ENCODE measurements at places on chromosomes 4 and X. TPM values are rescaled to one million over a fixed set of nuclear protein-coding genes. Genes with fewer than 3 reads are reported as not detected.
A peak's percentile ranks its signal among the peaks of the same experiment; 100 is the strongest.

The PALLD gene
- total RNA-seq, result 20.8 TPM

DNA sequence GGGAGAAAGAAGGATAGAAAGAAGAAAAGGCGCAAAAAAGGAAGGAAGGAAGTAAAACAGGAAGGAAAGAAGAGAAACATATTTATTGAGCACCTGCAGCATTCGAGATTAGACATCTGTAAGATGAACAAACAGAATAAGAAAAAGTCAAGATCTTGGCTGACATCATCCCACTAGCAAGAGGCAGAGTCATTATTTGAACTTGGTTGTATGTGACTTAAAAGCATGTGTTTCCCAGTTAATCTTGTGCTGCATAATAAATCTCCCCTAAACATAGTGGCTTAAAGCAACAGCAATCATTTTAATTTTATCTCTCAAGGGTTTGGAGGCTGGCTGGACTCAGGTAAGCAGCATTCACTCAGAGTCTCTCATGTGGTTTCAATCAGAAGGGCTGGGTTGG is 38.5 kb upstream of the COX7B2 start:
- no peaks in the 10 kb centered on the region for H3K27me3 ChIP-seq
- DNase-seq, result no peak
- H3K4me3 ChIP-seq, result no peak overlapping the region
- no peaks in the 10 kb centered on the region for H3K36me3 ChIP-seq
- H3K4me1 ChIP-seq, result no peaks in the 10 kb centered on the region
- H3K27ac ChIP-seq, result no peak overlapping the region

DNA sequence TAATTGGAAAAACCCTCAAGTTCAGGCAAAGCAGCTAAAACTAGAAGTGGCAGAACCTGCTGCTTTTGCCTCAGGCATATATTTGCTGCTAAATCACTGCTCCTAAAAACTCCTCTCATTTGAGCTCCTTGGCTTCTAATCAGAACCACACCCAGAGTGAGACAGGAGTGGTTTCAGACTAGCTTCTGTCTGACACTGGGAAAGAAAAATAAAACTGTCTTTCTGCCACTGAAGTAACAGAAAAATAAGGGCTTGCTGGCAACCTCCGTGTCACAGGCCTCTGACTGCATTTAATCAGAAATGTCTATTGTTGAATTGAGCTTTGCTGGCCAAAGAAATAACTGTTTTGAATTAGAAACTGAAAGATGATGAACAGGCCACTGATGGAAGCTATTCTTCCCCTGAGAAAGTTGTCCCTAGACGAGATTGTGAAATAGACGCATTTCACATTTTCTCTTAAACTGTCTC is 52.1 kb upstream of the RAP2C start:
- peaks cover 2% of the 10 kb centered on the region for H3K4me1 ChIP-seq
- no peak overlapping the region for H3K4me3 ChIP-seq
- no peak for DNase-seq
- peaks cover 2% of the 10 kb centered on the region for H3K27me3 ChIP-seq
- H3K36me3 ChIP-seq, result no peaks in the 10 kb centered on the region
- no peak overlapping the region for H3K27ac ChIP-seq

DNA sequence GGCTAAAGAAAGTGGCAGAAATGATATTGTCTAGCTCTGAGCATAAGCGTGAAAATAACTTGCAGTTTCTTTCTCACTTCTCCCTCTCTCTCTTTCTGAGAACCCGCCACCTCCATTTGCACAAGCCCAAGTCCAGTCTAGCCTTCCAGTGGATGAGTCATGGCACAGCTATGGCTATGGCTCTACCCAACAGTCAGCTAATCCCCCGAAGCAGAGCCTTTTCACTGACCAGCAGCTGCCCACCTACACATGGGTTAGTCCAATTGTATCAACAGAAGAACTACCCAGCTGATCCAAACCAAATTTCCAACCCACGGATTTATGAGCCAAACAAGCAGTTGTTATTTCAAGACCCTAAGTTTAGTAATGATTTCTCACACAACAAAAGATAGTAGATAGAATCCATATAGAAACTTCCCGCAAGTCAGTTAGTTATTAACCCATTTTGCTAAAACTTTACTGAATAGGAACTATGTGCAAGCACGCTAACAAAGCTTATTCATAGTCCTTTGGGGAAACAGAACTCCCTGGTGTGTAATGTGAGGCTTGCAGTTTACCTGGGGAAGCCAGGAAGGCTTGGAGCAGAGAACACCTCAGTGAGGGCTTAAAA is 282.3 kb downstream of the INPP4B start:
- no peak for DNase-seq
- H3K36me3 ChIP-seq, result no peaks in the 10 kb centered on the region
- no peak overlapping the region for H3K27ac ChIP-seq
- H3K4me3 ChIP-seq, result no peak overlapping the region
- no peaks in the 10 kb centered on the region for H3K27me3 ChIP-seq
- peaks cover 17% of the 10 kb centered on the region for H3K4me1 ChIP-seq

The MAGIX gene
- total RNA-seq, result 1.2 TPM

DNA sequence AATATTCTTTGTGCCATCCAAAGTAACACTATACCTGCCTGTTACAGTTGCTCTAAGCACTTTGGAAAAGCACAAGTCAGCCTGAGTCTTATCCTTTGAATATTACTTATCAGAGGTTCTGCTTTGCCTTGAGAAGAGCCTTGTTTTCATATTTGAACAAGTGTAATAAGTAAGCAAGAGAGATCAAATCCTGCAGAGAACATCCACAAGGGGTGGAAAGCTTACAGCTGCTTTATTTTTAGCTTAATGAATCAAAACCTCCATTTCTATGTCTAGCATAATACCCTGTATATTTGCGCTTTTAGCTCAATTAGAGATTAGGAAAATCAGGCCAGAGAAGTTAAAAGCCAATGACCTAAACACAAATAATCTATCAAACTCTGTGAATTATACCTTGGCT is 139.8 kb downstream of the CDS1 start:
- H3K36me3 ChIP-seq, result peaks cover 43% of the 10 kb centered on the region
- H3K4me1 ChIP-seq, result no peaks in the 10 kb centered on the region
- H3K27ac ChIP-seq, result no peak overlapping the region
- H3K4me3 ChIP-seq, result no peak overlapping the region

- H3K27ac ChIP-seq, result peak overlapping the region; percentile 61
- H3K36me3 ChIP-seq, result peaks cover 68% of the 10 kb centered on the region
- DNase-seq, result no peak
- H3K4me1 ChIP-seq, result peaks cover 39% of the 10 kb centered on the region
These were observed 47.3 kb downstream of the DHX15 start for GRCh38 chr4:24537025-24537424.

DNA sequence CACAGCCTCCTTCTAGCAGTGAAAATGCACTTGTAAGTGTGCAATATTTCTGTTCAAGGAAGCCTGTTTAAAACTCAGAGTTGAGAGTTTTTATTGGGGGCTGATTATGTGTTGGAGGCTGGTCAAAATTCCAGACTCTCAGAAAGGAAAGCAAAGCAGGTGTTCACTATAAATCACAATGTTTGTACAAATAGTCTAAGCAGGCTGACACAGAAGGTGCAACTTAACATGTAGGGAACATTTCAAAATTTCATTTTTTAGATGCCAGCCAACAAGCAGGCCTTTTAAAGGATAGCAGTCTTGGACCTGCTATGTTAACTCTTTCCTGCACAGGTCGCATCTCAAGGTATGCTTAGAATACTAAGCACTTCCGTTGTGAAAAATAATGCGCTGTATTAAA is 112.3 kb upstream of the IL13RA1 start:
- H3K27me3 ChIP-seq, result no peaks in the 10 kb centered on the region
- H3K4me3 ChIP-seq, result no peak overlapping the region
- 0 out of 2 replicates have a peak, but pooled peaks cover 1% of the 10 kb centered on the region for H3K36me3 ChIP-seq

GRCh38 chrX:80014141-80014940 is at the start of gene TBX22:
TBX22 (plus strand) TSS chrX:80014753; CDS start chrX:80022270, 7,517 bp downstream.
- peaks cover 52% of the 10 kb centered on the region for H3K27me3 ChIP-seq
- peak; percentile 26 for DNase-seq
- peaks cover 46% of the 10 kb centered on the region for H3K4me1 ChIP-seq
- H3K4me3 ChIP-seq, result no peak within 1 kb of the TSS
- no peak within 1 kb of the TSS for H3K27ac ChIP-seq

- H3K36me3 ChIP-seq, result peaks cover 10% of the 10 kb centered on the region
- no peak for DNase-seq
- no peaks in the 10 kb centered on the region for H3K27me3 ChIP-seq
- H3K4me3 ChIP-seq, result no peak overlapping the region
- no peak overlapping the region for H3K27ac ChIP-seq
These were observed 165.0 kb downstream of the SPIN4 start for GRCh38 chrX:63186137-63186536.

GRCh38 chr4:153439831-153440230 is 26.3 kb upstream of the TMEM131L start:
- H3K4me1 ChIP-seq, result no peaks in the 10 kb centered on the region
- no peaks in the 10 kb centered on the region for H3K36me3 ChIP-seq
- no peaks in the 10 kb centered on the region for H3K27me3 ChIP-seq
- no peak overlapping the region for H3K4me3 ChIP-seq

GRCh38 chr4:117466388-117466787 is 381.0 kb upstream of the TRAM1L1 start:
- peak overlapping the region; percentile 76 for H3K27ac ChIP-seq
- peaks cover 17% of the 10 kb centered on the region for H3K4me1 ChIP-seq
- no peak overlapping the region for H3K4me3 ChIP-seq
- H3K27me3 ChIP-seq, result no peaks in the 10 kb centered on the region

GRCh38 chrX:135520022-135520552 is 373 bp upstream of the INTS6L start:
- no peaks in the 10 kb centered on the region for H3K27me3 ChIP-seq
- DNase-seq, result no peak
- H3K27ac ChIP-seq, result peak overlapping the region; percentile 98
- H3K36me3 ChIP-seq, result no peaks in the 10 kb centered on the region

The SYTL5 gene
- total RNA-seq, result 0.39 TPM

- H3K27ac ChIP-seq, result no peak overlapping the region
- H3K27me3 ChIP-seq, result no peaks in the 10 kb centered on the region
- H3K36me3 ChIP-seq, result no peaks in the 10 kb centered on the region
- DNase-seq, result no peak
- H3K4me3 ChIP-seq, result no peak overlapping the region
- peaks cover 8% of the 10 kb centered on the region for H3K4me1 ChIP-seq
These were observed 126.4 kb downstream of the PJA1 start for GRCh38 chrX:69038816-69039215.

The ZMAT1 gene
- 3.7 TPM for total RNA-seq

GRCh38 chrX:106009145-106009544 is 29.4 kb downstream of the SERPINA7 start:
- peaks cover 6% of the 10 kb centered on the region for H3K36me3 ChIP-seq
- DNase-seq, result no peak
- no peaks in the 10 kb centered on the region for H3K4me1 ChIP-seq
- H3K27me3 ChIP-seq, result no peaks in the 10 kb centered on the region

DNA sequence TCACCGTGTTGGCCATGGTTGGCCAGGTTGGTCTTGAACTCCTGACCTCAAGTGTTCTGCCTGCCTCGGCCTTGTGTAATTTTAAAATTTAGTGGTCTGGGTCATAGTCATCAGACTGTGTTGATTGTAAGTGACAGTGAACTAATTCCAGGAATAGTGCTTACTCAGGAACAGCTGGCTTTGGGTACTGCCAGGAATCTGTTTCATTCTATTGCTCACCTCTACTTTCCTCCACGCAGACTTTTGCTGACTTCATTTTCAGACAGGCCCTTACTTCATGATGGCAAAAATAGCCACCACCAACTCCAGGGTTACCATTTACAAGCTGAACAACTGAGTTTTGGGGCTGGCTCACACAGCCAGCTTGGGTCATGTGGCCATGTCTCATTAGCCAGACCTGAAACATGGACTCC is 54.6 kb downstream of the FNIP2 start:
- no peaks in the 10 kb centered on the region for H3K27me3 ChIP-seq
- H3K27ac ChIP-seq, result no peak overlapping the region
- DNase-seq, result no peak
- H3K4me3 ChIP-seq, result no peak overlapping the region

DNA sequence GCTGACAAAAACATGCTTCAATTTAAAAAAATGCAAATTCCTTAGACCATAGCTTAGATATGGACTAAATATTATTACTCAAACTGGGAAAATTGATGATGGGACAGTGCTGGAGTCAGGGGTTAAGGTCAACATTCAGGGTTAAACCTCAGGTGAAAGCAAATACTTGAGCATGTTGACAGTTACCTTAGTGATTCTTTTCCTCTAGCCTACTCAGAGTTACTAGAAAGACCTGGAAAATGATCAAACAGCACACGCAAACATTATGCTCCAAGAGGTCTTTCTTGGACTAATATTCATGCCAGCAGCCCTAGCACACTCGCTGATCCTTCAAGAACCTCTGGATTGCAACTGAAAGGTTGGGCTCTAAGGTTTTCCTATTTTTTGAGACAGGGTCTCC is 10.8 kb downstream of the IGFBP7 start:
- no peak for DNase-seq
- no peaks in the 10 kb centered on the region for H3K36me3 ChIP-seq
- no peak overlapping the region for H3K4me3 ChIP-seq
- H3K4me1 ChIP-seq, result peaks cover 29% of the 10 kb centered on the region
- H3K27me3 ChIP-seq, result no peaks in the 10 kb centered on the region

- no peak overlapping the region for H3K4me3 ChIP-seq
- DNase-seq, result no peak
- peaks cover 20% of the 10 kb centered on the region for H3K4me1 ChIP-seq
- no peaks in the 10 kb centered on the region for H3K36me3 ChIP-seq
- H3K27me3 ChIP-seq, result no peaks in the 10 kb centered on the region
These were observed 525.5 kb upstream of the BOD1L1 start for GRCh38 chr4:14152834-14153519.

GRCh38 chrX:134482371-134482770 is 22.4 kb downstream of the HPRT1 start:
- H3K4me1 ChIP-seq, result no peaks in the 10 kb centered on the region
- no peak overlapping the region for H3K27ac ChIP-seq
- H3K36me3 ChIP-seq, result peaks cover 12% of the 10 kb centered on the region

DNA sequence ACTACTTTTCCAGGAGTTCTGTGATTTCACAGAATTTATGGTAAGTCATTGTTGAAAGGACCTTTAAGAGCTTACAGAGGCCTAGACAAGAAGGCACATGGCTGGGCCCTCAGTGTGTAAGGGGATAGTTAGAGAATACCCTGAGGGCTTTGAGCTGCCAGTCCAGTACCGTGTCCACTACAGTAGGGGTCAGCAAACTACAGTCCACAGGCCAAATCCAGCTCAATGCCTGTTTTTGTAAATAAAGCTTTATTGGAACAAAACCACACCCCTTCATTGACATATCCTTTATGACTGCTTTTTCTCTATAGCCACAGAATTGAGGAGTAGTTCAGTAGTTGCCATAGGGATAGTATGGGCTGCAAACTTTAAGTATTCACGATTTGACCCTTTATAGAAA is 176.2 kb downstream of the MID1 start:
- no peak for DNase-seq
- peaks cover 15% of the 10 kb centered on the region for H3K4me1 ChIP-seq
- no peaks in the 10 kb centered on the region for H3K36me3 ChIP-seq
- peaks cover 43% of the 10 kb centered on the region for H3K27me3 ChIP-seq

The UGT2B15 gene
- 0.25 TPM for total RNA-seq

- no peaks in the 10 kb centered on the region for H3K27me3 ChIP-seq
- no peaks in the 10 kb centered on the region for H3K36me3 ChIP-seq
- no peaks in the 10 kb centered on the region for H3K4me1 ChIP-seq
- DNase-seq, result no peak
- H3K4me3 ChIP-seq, result no peak overlapping the region
- no peak overlapping the region for H3K27ac ChIP-seq
These were observed 319.3 kb upstream of the GRID2 start for GRCh38 chr4:91984466-91984865.

GRCh38 chr4:26856906-26857277 is 3.7 kb upstream of the STIM2 start:
- peak overlapping the region; percentile 80 for H3K4me3 ChIP-seq
- H3K27me3 ChIP-seq, result no peaks in the 10 kb centered on the region
- H3K4me1 ChIP-seq, result peaks cover 29% of the 10 kb centered on the region
- no peak for DNase-seq
- peak overlapping the region; percentile 89 for H3K27ac ChIP-seq
- H3K36me3 ChIP-seq, result no peaks in the 10 kb centered on the region

- no peaks in the 10 kb centered on the region for H3K36me3 ChIP-seq
- peak overlapping the region; percentile 44 for H3K27ac ChIP-seq
- DNase-seq, result no peak
- peaks cover 48% of the 10 kb centered on the region for H3K4me1 ChIP-seq
- no peaks in the 10 kb centered on the region for H3K27me3 ChIP-seq
These were observed 304.2 kb downstream of the ARHGAP24 start for GRCh38 chr4:85779165-85779564.

Data from WTC11 (cell line).